ENCODE measurements at places on chromosomes 2 and 18.

GRCh38 chr2:217527590-217528202 lies 475.1 kb downstream of the TNS1 start:
- no peak for DNase-seq

DNA sequence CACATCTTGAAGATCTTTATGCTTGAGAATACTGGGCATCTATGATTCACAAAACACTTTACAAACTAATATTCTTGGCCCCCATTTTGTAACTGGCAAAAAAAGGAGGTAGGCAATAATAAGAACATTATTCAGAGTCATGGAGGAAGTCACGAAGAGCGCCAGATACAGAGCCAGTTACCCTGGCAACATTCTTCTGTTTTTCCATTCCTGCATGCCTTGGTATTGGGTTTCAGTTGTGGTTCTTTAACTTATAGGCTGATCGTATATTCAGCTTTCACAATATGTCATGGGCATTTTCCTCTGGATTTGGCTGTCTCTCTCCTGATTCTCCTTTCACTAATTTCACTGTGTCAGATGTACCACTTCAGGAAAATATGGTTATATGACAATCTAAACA lies 234.7 kb downstream of the HRH4 start:
- DNase-seq, result no peak

GRCh38 chr18:57397440-57398132 lies 37.6 kb upstream of the ONECUT2 start:
- DNase-seq, result no peak

DNA sequence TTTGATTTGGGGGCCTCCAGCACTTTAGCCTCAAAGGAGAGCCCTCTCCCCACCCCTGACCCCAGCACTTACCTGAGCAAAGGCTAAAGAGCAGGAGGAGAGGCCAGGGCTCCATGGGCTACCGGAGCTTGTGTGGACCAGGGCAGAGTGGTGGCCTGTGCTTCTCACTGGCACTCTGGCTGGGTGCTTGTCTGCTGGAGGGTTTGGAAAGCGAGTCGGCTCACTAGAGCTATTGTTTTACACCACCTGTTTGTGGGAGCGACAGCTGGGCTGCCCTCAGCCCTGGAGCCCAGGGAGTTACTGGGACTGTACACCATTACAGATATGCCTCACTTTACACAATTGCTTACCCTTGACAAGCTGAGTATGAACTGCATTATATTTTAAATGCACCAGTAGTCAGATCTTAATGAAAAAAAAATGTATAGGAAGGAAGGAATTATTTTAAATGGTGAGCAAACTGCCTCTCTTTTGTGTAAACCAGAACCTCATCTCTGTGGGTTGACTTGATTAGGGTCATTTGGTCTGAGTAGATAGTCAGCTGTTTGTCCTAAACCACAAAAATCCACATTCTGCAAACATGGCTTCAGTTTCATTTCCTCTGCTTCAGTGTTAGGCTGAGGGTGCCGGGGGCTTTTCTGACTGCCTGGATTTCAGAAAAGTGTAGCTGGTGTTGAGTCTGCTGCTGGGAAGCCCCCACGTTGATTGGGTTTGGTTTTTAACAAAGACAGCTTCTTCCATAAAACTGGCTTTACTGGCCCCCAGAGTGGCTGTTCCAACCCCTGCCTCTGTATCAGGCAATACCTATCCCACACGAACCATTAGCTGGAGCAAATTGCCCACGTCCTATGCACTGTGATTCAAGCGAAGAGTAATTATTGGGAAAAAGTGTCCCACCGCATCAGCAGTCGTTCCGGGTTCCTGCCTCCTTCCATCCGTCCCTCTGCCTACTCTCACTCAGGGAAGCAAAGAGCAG lies at the start of gene CHRNA1:
Gene CHRNA1, minus strand, starts transcription at position 193 of the 976 bp plus-strand sequence. Its CDS starts 78 bp downstream, at position 115.
- DNase-seq, result peak; percentile 74
